Body of pancreas (tissue), 4 donors: ENCODE measurements at places on chromosomes 3 and 15.

GRCh38 chr15:79410237-79410636 is 21.9 kb upstream of the MINAR1 start:
- DNase-seq = no peak

DNA sequence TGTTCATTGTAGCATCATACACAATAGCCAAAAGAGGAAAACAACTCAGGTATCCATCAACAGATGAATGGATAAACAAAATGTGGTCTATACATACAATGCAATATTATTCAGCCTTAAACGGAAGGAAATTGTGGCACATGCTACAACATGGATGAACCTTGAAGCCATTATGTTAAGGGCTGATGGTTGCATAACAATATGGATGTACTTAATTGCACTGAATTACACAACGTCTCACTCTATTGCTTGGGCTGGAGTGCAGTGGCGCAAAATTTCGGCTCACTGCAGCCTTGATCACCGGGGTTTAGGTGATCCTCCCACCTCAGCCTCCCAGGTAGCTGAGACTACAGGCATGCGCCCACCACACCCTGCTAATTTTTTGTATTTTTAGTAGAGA is 7.0 kb upstream of the TMEM62 start:
- DNase-seq = no peak

- no peak for DNase-seq
Measured at GRCh38 chr3:140006331-140006730, 71.3 kb downstream of the CLSTN2 start.

GRCh38 chr15:62272290-62272689 is 107.2 kb upstream of the C2CD4B start:
- no peak for DNase-seq

DNA sequence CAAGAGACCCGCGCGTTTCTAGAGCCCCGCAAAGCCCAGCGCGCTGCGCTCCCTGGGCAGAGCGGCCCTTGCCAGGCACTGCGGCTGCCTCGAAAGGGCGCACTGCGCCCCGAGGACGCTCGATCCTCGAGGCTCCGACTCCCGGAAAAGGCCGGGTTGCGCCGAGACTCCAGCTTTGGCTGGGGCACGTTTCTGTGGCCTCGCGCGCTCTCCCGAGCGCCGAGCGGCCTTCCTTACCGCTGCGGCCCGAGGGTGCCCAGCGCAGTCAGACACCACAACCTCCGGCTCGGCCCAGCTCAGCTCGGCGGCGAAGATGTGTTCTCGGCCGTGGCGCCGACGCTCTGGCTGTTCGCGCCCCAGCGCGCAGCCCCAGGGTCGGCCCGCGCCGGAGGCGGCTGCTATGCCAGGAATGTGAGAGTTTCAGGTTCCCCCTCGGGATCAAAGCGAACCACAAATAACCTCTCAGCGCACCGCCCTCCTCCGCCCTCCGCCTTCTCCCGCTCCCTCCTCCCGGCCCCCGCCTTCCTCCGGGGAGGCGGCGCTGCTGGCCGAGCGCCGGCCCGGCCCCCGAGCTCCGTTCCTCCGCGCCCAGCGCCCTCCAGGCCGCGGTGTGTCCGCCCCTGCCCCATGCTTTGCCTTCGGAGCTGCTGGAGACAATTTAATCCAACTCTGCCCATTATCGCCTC is at the start of gene AMOTL2:
AMOTL2 (minus strand) TSS at position 343 of the 686 bp plus-strand sequence. CDS start 3,014 bp downstream, outside the sequence.
- DNase-seq = peak; percentile 88

DNA sequence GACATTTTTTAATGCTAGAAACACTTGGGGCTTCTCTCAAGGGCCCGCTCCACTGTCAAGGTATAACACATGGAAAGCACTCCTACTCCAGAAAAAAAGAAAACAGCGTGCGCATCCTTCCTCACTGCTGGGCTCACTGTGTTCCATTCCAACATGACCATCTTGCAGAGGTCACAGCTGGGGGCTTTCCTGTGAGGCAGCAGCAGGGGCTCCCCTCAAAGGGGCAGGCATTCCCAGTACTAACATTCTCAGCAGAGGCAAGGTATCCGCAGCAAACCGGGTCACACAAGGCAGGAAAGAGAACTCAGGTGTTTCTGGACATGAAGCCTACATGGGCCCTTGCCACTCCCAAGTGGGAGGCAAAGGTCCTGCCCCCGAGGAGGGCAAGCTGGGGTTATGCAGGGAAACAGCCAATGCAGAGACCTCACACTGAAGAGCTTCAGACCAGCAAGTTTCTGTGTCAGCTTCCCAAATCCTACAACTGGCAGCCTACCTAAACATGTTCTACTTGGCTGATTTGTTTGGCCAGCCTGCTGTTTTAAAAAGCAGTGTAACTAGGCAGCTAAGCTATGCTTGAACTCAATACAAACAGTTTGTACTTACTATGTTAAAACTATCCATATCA is 6.4 kb downstream of the BDH1 start:
- DNase-seq = no peak

GRCh38 chr15:63372018-63372705 is 9.5 kb downstream of the CA12 start:
- DNase-seq = no peak

GRCh38 chr15:60407415-60407805 is 9.6 kb upstream of the ANXA2 start:
- no peak for DNase-seq
